CD4-positive, alpha-beta T cell treated with Interleukin-4 for 1 hour (primary cell): ENCODE measurements at places on chromosomes 16 and 17.

GRCh38 chr17:72376526-72377345, 255.9 kb downstream of the SOX9 start:
- DNase-seq: no peak

GRCh38 chr16:21300309-21301167, 22.4 kb upstream of the CRYM start:
- peak; percentile 39 for DNase-seq

DNA sequence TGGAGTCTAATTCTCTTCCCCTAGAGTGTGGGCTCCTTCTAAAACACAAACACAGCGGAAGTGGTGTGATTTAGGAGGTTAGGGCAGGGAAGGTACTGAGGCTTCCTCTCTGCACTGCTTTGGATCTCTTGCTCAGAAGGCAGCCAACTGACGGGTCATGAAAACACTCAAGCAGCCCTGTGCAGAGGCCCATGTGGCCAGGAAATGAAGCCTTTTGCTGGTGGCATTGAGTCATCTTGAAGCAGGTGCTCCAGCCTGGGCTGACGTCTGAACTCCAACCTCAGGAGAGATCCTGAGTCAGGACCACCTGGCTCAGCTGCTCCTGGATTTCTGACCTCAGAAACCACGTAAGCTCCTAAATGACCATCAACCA, 72.9 kb downstream of the MRM1 start:
- no peak for DNase-seq

- DNase-seq: peak; percentile 41
These were observed 5.2 kb upstream of the GUCY2D start for GRCh38 chr17:7997186-7997585.

DNA sequence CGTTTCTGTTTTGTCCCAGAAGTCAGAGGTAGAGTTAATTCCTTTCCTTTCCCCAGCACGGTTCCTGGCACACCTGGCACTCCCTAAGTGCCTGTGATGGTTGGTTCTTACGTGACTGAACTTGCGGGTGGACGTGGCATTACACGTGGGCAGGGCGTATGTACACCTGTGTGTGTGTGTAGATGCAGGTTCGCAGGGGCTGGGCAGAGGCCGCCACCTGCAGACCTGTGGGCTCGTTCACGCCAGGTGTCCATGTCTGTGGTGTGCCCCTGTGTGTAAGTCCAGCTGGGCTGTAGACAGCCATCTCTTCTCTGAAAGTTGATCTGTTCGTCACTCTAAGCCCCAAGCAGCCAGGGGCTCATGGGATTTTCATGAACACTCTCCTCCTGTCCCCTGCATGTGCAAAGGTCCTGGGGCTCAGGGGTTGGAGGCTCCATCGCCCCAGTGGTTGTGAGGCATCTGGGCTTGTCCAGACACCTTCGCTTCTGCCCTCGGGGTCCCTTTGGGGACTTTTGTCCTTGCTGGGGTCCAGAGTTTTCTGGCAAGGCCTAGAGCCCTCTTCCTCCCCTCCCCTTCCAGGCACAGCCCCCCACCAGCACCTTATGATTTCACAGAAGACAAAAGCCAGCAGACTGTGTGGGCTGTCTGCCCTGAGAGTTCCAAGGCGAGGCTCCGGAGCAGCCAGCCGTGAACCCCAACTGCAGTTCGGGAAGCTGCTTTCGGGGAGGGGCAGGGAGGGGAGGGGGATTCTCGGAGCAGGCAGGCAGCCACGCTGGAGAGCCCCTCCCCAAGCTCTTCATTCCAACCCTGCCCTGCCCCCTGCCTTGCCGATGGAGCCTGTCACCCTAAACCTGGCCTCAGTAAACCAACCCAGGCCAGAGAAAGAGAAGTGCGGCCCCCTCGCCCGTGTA, 5.4 kb upstream of the FSCN2 start:
- DNase-seq: no peak

GRCh38 chr17:43766413-43767052, 7.9 kb upstream of the SOST start:
- no peak for DNase-seq

DNA sequence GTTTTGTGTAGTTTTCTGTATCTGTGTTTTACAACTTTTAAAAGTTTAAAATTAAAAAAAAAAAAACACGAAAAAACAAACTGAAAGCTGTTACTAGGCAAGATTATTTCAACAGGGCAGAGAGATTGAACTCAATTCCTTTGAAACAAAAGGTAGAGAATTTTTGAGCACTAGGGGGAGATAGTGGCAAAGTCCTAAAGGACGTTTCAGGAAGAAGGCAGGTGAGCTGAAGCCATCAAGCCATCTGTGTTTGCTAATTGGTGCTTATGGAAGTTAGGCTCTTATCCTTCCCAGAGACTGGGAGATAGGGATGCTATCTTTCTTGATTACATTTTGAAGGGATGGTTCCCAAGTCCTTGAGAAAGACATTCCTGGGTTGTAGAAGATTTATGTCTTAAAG, 70.6 kb upstream of the CLEC3A start:
- DNase-seq: no peak

- no peak for DNase-seq
These were observed 30.6 kb downstream of the PIPOX start for GRCh38 chr17:29073520-29073919.

DNA sequence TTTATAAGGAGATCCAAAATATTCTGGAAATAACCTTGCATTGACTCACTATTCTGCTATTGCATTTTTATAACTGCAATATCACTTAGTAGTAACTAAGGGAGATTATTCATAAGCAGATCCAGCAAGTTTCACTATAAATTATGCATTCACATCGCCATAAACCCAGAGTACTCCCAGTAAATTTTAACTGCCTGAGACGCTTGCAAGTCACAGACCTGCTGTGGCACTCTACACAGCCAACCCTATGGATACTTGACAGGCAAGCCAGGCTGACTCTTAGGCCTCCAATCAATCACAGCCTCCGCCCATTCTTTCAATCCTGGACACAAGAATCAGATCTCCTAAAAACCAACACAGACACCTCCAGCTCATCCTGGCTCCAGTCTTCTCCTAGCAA, 28.2 kb downstream of the USP31 start:
- no peak for DNase-seq

DNA sequence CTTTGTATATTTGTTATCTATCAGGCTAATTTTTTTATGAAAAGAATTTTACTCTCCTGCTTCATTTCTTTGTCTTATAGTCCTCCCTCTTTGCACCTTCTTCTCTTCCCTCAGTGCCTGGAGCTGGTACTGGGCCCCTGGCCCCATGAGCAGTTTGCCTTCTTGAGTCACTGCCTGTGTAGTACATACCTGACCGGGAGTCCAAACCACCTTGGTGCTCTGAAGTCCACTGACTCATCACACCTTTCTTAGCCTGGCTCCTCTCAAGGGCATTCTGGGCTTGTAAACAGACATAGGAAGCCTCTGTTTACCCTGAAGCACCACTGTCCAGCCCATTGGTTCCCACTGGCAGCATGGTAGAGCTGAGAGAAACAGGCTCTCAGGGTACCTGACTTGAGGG, 11.0 kb upstream of the TACO1 start:
- no peak for DNase-seq

- DNase-seq: no peak
These were observed 13.9 kb downstream of the SNN start for GRCh38 chr16:11681976-11682654.

DNA sequence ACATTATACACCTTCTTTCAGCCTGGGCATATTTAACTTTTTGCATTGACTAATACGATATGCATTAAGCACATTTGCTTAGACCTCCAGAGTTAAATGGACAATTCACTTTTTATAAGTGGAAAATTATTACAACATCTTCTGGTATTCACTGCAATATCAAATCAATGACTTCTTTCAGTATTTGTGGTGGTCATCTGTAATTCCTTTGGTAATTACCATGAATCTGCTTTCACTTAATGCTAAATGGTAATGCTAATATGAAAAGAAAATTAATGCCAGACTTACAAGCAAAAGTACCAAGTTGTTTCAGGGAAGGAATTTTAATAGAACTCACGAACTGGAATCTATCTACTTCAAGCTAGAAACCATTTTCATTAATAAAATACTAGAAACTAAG, 6.4 kb downstream of the GPATCH8 start:
- no peak for DNase-seq

DNA sequence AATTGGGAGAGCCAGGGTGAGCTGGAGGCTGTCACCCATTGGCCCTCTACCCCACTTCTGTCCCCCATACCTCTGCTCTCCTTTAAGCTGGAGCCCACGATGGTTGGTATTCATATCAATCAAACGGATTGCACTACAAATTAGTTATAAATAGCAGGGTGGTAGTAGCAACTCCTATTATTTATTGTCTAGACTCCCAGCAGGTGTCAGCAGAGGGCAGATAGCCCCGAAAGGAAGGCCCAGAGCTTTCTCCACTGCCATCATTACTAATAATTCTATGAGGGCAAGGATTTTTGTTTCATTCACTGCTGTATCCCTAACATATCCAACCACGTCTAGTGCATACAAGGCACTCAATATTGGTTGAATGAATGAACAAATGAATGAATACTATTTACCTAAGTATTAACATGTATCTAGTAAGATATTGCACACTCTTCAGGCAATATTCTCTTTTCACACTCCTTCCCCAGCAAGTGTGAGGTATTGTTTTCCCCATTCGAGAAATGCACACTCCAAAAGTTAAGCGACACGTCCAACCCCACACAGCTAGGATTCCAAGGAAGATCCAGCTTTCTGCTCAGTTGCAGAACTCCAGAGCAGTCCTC, 6.3 kb downstream of the C17orf50 start:
- peak; percentile 44 for DNase-seq

DNA sequence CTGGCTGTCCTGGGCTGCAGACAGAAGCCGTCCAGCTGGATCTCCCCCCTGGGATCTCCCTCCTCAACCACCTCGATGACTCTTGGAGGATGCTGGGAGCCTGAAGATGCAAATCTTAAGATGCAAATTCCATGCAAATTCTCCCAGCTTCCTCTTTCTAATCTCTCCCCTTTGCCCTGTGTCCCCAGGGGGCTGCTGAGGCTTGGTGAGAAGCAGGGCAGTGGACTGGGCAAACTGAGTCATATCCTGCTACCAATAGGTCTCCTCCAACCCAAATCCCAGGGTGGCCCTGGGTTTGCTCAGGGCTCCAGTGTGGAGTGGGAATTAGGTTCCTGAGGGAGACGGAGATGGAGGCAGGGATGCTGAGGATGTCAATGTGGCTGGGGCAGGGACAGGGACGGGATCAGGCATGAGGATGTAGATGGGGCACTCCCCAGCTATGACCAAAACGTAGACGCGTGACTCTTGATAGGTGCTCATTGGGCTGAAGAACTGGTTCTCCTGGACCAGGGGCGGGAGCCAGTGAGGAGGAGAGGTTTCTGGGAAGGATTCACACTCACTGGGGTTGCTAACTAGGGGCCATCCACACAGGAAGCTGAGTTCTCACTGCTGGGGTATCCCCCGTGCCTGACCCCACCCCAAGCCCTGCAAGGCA, 3.6 kb upstream of the ALOX12B start:
- no peak for DNase-seq
